Left colon (tissue), 2 donors: ENCODE measurements at places on chromosomes 4 and X. TPM values are rescaled to one million over a fixed set of nuclear protein-coding genes. Genes with fewer than 3 reads are reported as not detected.

- no peak for DNase-seq
Measured at GRCh38 chr4:1247864-1248244, 1.1 kb downstream of the CTBP1 start.

Gene SMIM31
- total RNA-seq: 30.6 TPM

DNA sequence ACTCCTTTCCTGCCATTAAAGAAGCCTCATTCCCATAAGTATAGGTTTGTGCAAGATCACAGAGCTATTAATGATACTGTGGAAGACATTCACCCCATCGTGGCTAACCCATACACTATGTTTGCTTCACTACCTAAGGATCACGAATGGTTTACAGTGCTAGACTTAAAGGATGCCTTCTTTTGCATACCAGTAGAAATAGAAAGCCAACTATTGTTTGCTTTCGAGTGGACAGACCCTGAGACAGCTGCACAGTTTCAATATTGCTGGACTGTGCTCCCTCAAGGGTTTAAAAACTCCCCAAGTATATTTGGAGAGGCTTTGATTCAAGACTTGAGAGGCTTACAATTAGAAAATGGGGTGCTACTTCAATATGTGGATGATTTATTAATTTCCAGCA, 16.0 kb upstream of the PAPSS1 start:
- DNase-seq: no peak

GRCh38 chrX:119236623-119237561, 807 bp downstream of the PGRMC1 start:
- DNase-seq: peak; percentile 60

Gene USP53
- 89.0 TPM for total RNA-seq

- DNase-seq: no peak
Measured at GRCh38 chr4:11474146-11474545, 45.5 kb upstream of the HS3ST1 start.

DNA sequence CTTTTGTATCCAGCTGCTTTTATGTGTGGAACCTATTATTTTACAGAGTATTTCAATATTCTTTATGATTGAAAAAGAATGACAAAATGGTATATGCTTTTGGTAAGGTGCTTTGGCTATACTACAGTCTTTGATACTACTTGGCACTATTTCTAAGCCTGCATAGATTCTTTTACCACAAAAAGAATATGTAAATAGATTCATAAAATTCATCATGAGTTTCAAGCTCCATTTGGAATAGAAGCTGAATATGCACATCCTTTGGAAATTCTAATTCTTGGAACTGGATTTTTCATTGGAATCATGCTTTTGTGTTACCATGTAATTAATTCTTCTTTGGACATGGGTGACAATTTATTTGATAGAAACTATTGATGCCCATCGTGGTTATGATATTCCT, 60.2 kb upstream of the SYTL5 start:
- no peak for DNase-seq

- DNase-seq: no peak
Measured at GRCh38 chrX:148649145-148649795, 148.9 kb downstream of the AFF2 start.

Gene SMIM10L2A
- 0.59 TPM for total RNA-seq

GRCh38 chrX:32448320-32448719, 763.0 kb downstream of the DMD start:
- DNase-seq: no peak

- DNase-seq: no peak
Measured at GRCh38 chrX:17542123-17542522, 167.1 kb downstream of the NHS start.

GRCh38 chrX:119150163-119151050, 22.8 kb upstream of the KIAA1210 start:
- DNase-seq: no peak

DNA sequence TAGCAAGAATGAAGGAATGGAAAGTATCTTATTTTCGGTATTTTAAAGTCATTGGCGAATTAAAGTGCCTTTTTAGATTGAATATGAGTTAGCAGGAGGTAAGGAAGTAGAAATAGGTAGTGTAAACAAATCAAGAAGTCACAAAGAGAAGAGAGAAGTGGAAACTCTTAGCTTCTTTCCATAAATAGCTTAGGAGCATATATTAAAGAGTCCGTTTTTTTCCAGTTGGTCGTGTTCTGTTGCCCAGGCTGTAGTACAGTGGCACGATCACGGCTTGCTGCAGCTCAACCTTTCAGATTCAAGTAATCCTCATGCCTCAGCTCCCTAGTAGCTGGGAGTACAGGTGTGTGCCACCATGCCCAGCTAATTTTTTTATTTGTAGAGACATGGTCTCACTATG, 56.4 kb downstream of the UBE2K start:
- no peak for DNase-seq

Gene KCTD8
- total RNA-seq: 0.22 TPM

DNA sequence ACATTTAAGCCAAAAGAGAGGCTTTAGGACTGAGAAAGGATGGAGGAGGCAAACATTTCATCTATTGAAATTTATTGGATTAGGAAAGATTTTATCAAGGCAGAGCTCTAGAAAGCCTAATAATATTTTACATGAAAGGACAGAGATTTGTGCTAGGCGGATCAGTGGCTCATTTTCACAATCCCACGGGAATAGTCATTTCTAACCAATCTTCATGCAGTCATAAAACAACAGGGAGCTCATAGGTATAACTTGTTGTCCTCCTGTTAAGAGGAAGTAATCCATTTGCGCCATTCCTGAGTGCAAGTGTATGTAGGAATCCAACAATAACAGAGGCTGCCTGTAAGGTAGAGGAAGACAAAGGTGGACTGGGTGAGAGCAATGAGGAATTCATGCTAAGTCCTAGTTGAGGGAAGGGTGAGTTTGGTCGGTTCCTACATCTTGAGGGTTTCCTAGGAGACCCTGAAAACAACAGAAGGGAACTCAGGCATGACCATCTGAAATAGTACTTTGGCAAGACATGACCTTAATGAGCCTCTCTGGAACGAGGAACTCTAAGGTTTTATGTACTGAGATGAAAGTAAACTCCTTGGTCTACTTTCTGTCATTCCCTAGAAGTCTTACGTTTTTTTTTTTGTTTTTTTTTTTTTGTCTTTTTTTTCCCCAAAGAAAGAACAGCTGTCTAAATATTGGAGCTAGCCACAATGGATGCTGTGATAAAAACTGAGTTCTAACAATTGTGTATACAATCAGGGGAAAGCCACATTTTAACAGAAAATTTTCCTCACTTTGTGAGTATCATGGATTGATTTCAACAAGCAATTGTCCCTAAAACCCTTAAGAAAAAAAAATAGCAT, 89.7 kb downstream of the GEMIN8 start:
- no peak for DNase-seq

- no peak for DNase-seq
Measured at GRCh38 chrX:49000636-49001035, 1.4 kb downstream of the GRIPAP1 start.

DNA sequence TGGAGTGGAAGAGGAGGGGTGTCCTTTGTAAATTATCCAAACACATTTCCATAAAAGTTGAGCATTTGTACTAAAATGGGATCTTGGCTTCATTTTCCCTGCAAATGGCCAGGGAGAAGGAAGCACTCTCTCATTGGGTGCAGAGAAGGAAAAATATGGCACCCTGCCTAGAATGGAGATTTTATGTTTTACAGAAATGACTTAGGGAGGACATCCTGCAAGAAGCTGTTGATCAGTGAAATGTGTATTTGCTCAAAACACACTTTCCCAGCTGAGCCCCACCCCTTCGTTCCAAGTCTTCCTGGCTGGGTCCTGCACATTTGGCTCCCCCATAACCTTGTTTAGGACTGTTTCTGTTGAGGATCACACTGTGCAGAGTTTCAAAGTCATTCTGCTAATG, 213.5 kb upstream of the TAPT1 start:
- DNase-seq: no peak

GRCh38 chrX:123422875-123423274, 238.8 kb downstream of the GRIA3 start:
- DNase-seq: no peak

DNA sequence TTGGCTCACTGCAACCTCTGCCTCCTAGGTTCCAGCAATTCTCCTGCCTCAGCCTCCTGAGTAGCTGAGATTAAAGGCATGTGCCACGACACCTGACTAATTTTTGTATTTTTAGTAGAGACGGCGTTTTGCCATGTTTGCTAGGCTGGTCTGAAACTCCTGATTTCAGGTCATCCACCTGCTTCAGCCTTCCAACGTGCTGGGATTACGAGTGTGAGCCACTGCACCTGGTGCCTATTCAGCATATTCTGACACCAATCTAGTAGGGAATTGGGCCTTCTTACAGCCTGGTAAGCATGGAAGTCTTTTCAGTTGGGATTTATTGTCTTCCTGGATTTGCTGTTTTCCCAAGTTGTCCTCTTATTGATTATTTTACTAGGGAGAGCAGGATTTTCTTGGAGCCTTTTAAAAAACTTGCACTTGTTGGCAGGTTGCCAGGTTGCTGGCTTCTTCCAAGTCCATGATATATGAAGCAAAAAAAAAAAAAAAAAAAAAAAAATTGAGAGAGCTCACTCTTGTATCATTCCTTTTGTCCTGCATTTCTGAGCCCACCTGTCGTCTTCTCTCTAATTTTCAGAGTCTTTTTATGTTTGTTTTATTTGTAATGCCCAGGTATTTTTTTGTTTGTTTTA, 43.7 kb downstream of the TMPRSS11E start:
- DNase-seq: no peak

Gene MAGEC3
- total RNA-seq: not detected

DNA sequence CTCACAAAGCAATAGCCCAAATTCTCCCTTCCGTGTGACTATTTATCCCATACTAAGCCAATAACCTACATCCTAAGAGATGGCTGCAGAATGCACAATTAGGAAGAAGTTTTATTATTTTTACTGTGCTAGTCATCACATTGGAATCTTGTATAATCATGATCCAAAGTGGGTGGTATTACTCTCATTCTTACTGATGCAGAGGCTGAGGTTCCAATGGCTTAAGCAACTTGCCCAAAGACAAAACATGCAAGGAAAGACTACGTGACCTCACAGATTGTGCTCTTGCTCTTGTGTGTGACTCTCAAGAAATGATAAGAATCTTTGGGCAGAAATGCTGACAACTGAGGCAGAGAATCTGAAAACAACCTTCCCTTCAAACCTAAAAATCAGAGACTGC, 212.2 kb downstream of the LDB2 start:
- DNase-seq: no peak

Gene OTC
- 5.8 TPM for total RNA-seq

Gene AMTN
- not detected for total RNA-seq

GRCh38 chr4:1038948-1039492, 27.6 kb downstream of the FGFRL1 start:
- DNase-seq: no peak

Gene SCD5
- 0.98 TPM for total RNA-seq

Gene AKAP4
- total RNA-seq: not detected

DNA sequence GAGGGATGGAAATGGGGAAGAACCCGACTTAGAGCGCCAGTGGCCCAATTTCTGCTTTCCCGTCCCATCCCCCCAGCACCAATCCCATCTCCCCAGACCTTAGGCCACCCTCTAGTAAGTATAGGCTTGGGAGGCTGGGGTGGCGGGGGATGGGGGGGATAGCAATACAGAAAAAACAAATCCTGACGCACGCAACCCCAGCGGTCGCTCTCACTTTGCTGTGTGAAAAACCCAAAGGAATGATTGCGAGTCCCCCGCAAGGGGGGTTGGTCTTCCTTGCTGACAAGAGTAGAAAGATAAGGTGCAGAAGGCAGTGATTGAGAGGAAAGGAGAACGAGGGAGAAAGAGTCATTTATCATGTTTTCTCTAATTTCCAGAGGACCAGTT, 863 bp downstream of the CPE start:
- no peak for DNase-seq

GRCh38 chr4:180798036-180798577, 1445.1 kb upstream of the TENM3 start:
- DNase-seq: no peak

Gene TSPAN7
- 114 TPM for total RNA-seq

- no peak for DNase-seq
Measured at GRCh38 chrX:124211312-124211942, 121.0 kb upstream of the TEX13D start.

DNA sequence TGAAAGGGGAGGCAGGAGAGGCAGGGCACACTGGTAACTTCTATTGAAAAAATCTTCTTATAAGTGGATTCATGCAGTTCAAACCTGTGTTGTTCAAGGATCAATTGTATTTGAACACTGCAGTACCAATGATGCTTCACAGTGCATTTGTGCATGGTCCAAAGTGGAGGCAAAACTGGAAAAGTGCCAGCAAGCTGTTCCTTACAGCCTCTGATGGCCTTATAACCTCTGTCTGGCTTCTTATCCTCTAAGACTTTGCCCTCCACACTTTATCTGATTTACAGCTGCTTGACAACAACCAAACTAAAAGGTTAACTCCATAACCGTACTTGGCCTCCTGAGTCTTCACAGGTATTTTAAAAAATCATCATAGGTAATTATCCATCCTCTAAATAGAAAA, 40.4 kb downstream of the MAGEB17 start:
- no peak for DNase-seq

DNA sequence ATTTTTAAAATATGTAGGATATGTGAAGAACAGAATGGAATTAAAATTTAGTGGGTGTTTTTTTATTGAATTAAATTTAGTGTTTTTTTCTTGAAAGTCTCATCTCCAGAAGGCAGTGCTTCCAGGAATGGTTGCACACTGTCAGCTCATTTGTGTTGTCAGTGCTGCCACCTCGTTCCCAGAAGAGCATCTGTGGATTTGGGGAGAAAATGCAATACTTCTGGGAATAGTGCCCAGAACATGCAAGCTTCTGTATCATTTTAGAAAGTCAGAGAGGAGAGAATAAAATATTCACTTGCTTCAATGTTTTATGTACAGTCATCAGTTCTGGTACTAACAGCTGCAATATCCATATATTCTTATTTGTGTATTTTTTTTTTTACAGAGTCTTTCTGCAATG, 608.8 kb downstream of the PCDH7 start:
- DNase-seq: no peak

DNA sequence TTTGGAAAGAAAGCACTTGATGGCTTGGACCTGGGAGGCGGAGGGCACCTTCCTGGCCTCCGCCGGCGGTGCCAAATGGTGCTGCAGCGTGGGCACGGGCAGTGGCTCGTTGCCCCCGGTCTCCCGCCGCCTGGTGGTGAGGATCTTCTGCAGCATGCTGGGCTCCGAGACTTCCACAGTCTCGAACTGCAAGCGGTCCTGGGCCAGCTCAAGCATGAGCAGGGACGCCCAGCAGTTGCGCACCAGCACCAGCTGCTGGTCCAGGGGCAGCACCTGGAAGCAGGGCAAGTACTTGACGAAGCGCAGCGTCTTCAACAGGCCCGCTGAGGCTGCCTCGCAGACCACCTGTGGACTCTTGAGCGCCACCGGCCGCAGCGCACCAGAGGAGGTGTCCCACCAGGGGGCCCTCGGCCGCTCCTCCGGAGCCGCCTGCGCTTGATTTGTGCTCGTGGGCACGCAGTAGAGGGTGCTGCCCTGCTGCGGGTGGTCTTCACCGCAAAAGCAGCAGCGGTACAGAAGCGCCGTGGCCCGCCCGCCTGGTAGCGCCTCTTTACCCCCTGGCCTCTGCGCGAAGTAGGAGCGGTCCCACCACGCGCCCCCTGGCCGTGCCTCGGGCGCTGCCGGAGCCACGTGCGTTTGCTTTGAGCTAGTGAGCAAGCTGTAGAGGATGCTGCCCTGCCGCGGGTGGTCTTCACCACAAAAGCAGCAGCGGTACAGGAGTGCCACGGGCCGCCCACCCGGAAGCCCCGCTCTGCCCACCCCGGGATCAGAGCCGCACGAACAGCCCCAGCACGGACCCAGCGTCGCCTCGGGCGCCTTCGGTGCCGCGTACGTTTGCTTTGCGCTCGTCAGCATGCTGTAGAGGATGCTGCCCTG, 689 bp downstream of the NR0B1 start:
- no peak for DNase-seq

- no peak for DNase-seq
Measured at GRCh38 chrX:3451571-3451970, 105.1 kb upstream of the MXRA5 start.
